DMS53 (cell line): ENCODE measurements at places on chromosomes 5 and 9.

DNA sequence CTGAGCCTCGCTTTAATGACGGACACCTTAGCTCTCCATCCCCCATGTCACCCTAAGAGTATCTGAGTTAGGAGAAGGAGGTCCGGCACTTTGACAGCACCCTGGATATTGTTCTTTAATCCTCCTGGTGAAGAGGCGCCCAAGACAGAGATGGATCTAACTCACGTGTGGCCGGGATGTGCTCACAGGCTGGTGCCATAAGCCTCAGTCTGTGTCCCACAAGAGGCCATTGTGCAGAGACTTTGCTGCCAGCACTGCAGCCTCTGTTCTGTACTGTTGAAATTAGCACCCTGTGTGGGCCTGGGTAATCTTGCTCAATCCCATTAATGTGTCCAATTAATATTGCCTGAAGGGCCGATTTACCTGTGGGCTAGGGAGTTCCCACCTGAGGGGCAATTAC, 37.7 kb downstream of the NXNL2 start:
- DNase-seq, result no peak

DNA sequence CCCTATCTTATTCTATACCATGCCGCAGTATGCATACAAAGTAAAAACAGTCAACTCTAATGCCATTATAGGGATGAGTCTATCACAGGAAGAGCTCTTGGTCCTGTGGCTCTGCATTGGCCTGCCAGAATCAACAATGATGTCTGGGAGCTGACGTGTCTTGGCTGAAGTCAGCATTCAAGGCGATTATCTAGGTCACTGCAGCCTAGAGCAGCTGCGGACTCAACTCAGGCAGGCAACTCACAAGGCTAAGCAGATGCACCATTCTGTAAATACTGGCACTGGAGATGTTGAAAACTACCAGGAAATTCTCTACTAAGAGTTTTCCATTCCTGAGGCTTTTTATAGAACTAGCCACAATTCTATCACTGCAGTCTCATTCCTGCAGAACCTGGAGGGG, 13.3 kb downstream of the SPATA9 start:
- DNase-seq, result peak; percentile 33

DNA sequence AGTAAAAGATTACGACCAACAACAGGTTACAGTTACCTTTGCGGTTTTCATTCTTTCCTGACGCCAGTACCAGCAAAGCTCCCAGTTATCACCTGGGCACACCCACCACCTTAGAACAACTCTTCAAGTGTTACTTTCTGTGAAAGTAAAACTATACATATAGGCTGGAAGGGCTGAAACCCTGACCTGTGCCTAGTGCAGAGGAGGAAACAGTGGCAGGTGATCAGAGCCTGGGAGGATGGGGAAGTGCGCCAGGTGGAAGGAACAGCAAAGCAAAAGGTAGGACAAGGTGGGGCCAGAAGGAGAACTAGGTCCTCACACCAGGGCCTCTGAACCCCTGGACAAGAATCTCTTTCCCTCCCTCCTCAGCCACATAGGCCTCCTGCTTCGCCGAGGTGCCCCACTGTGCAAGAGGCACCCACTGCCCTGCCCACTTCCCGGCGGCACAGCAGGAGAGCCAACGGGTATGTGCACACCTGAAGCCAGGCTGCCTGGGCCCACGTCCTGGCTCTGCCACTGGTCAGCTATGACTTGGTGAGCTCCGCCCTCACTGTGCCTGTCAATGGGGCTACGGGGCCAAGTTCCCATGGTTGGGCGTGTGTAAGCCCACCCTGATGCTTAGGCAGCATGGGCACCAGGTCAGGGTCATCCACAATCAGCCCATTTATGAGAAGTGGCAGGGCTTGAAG, 26.9 kb downstream of the BICD2 start:
- DNase-seq, result no peak

GRCh38 chr5:24904981-24905517, 260.3 kb upstream of the CDH10 start:
- DNase-seq, result no peak

- peak; percentile 52 for DNase-seq
Measured at GRCh38 chr9:7123743-7124142, 366.0 kb downstream of the KDM4C start.

GRCh38 chr5:119275601-119276173, 80.1 kb upstream of the TNFAIP8 start:
- DNase-seq, result no peak

- peak; percentile 13 for DNase-seq
Measured at GRCh38 chr5:101482931-101483330, 579.8 kb upstream of the ST8SIA4 start.

DNA sequence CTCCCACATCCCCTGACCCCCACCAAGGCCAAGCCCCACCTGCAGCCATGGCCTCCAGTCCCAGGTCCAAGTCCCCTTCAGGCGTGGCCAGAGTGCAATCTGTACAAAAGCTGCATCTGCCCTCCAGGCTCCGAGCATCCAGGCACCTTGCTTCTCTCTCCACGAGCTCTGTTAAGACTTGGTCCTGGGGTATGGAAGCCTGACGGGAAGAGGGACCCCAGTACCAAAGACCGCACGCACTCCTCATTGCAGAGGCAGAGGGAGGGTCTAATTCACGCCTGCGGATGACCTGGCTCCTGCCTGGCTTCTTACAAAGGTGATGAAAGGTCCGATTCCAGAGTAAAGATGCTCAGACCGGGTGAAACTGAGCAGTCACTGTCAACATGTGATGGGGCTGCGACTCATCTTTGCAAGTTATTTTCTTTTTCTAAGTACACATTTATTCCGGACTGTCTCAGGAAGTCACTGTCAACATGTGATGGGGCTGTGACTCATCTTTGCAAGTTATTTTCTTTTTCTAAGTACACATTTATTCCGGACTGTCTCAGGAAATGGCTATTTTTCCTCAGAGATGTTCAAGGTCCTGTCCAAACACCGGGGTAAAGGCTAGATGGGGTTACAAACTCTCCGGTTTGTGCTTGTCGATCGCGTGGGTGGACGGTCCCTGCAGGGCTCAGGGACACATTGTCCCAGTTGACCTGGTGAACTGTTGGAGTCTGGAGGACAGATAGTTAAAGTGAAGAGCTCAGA, 252.0 kb upstream of the IRX4 start:
- no peak for DNase-seq

GRCh38 chr9:79129865-79130480, 441.8 kb upstream of the TLE4 start:
- peak; percentile 59 for DNase-seq

GRCh38 chr5:180040287-180041214, 31.0 kb downstream of the RNF130 start:
- peak; percentile 71 for DNase-seq

DNA sequence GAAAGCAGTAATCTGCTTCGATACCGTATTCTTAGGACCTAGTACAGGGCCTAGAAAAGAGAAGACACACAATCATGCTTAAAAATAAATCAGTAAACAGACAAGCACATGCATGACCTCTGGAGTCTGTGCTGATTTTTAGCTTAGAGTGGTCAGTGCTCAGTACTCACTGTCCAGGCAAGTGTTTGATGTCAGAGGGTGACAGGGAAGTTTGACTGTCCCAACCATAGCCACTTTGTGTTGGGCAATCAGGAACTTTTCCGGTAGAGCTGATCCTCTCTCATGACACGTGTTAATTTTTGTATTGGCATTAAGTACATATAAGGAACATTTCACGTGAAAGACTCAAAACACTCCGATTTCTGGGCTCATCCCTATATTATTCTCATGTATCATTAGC, 464.7 kb upstream of the KLF4 start:
- no peak for DNase-seq

DNA sequence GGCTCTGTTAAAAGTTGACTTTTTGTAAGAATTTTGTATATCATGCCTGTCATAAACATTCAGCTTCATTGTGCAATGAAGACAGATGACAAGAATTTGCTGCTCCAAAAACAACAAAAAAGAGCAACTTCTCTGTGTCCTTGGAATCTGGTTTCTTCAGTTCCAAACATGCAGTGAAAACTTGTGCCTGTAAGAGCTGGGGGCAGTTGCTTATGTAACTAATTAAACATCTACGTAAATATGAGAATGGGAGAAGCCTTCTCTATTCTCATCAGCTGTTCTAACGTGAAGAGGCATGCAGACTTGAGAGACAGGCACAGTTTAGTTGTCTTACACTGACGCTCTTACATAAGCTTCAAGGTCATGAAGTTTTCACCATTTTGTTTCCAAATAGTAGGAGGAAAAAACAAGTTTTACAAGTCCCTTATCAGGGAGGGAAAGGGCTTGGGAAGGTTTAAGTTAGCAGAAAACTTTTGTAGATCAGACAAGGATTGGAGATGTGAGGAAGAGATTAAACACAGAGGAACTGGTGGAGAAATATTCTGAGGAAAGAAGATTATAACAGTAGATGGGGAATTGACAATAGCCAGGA, 170.4 kb downstream of the RFK start:
- no peak for DNase-seq

DNA sequence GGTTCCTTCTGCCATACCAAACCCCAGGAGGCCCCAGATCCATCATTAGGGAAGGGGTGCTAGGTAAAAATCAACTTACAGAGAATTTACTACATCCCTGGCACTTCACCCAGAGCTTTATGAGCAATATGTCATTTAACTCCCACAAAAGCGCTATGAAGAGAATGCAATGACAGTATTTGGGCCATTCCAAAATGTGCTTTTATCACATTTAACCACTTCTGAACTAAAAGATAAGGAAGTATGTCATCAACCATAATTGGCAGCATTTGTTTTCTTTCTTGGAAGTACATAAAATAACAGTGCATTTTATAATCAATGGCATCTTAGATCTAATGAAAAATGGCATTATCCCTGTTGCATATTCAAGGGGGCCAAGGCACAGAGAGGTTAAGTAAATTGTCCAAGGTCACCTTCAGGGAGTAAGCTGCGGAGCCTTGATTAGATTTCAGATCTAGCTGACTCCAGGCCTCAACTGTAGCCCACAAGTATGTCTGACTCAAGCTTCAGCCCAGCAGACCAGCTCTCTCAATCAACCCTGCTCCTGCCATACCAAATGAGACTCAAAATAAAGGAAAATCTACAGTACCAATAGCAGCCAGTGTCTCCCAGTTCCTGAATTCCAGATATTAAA, 16.5 kb downstream of the SH3TC2 start:
- DNase-seq, result no peak

DNA sequence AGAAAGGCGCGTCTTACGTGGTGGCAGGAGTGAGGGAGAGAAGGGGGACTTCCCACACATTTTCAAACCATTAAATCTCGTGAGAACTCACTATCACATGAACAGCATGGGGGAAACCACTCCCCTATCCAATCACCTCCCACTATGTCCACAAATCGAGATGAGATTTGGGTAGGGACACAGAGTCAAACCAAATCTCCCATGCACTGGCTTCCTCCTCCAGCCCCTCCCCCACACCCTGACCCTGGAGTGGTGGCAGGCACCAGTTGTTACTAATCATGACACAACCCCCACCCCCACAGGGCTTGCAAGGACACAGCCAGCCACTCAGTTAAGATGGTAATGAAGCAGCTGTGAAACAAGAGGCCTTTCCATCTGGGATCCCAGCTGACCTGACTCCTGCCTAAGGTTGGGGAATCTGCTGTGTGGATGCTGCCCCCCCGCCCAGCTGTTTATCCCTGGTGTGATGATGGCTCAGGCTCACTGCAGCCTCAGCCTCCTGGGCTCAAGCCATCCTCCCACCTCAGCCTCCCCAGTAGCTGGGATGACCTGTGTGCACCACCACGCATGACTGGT, 57.1 kb upstream of the FUBP3 start:
- DNase-seq, result peak; percentile 27
